Smooth muscle cell of the brain vasculature (primary cell): ENCODE measurements at places on chromosomes 7 and 10.

DNA sequence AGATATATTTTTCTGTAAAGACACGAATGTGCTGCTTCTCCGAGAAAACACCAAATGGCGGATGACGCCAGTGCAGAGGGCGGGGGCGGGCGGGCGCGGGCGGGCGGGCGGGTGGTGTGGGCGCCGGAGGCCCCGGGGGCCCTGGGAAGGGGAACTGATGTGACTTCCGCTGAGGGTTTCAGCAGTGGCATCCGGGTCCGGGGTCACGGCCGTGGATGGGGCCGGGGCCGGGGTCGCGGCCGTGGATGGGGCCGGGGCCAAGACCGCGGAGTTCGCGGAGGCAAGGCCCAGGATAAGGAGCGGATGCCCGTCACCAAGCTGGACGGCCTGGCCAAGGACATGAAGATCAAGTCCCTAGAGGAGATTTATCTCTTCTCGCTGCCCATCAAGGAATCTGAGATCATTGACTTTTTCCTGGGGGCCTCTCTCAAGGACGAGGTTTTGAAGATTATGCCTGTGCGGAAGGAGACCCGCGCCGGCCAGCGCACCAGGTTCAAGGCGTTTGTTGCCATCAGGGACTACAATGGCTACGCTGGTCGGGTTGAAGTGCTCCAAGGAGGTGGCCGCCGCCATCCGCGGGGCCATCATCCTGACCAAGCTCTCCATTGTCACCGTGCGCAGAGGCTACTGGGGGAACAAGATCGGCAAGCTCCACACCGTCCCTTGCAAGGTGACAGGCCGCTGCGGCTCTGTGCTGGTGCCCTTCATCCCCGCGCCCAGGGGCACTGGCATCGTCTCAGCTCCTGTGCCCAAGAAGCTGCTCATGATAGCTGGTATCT is 20.3 kb upstream of the IGF2BP3 start:
- no peak for DNase-seq

DNA sequence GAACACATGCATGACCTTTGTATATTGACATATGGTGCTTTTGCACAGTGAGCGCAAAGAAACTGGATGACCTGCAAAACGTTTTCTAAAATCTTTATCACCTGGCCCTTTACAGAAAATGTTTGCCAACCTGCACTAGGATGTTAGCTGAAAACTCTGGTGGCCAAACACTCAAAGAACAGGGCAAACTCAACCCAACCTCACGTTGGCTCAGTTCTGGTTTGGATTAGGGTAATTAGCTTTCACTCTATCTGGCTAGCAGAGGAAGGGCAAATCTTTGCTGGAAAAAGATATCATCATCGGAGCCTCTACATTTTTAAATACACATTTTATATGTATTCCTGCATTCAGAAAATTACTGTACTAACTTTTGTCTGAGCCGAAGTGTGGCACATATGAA is 688.9 kb downstream of the PHTF2 start:
- no peak for DNase-seq

DNA sequence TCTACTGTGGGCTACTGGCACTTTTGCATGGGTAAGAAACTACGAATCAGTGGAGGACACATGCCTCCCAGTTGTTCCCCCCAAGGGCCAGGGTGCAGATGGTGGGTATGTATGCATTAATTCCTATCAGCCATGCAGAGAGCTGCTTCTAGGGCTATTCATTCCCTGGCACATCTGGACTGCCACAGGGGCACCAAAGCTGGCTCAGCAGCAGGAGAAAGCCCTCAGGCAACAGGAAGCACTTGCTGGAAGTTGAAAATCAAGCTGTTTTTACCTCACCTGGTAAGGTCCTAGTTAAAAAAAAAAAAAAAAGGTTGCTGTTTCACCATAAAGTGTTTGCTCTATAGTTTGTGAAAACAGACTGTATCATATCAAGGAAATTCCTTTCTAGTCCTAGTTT is 1342.6 kb downstream of the REEP3 start:
- no peak for DNase-seq

GRCh38 chr7:90453931-90454330 is 15.5 kb upstream of the PTTG1IP2 start:
- DNase-seq = no peak
